ENCODE measurements at places on chromosomes 5 and 9.
A peak's percentile ranks its signal among the peaks of the same experiment; 100 is the strongest.

GRCh38 chr9:131554087-131554842 lies 8.9 kb downstream of the PRRT1B start:
- no peak for DNase-seq

DNA sequence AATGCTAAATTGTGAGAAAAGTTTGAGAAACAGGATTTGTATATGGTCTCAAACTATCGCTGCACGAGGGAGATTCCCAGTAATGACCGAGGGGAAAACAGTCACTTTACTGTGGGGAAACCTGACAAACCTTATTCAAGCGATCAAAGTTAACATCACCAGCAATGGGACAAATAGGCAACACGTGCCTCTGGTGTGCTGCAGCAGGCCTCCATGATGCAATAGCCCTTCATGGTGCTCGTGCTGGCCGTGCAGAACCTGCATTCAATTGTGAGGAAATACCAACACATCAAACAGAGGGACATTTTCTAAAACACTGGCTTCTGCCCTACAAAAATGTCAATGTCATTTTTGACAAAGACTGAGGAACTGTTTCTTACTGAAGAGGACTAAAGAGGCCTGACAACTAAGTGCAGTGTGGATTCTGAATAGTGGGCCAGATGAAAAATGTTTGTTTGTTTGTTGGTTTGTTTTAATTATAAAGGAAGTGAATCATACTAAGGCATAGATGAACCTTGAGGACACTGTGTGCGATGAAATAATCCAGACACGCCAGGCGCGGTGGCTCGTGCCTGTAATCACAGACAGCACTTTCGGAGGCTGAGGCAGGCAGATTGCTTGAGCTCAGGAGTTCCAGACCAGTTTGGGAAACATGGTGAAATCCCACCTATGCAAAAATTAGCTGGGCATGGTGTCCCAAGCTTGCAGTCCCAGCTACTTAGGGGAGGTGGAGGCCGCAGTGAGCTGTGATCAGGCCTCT lies 17.6 kb upstream of the MARCHF6 start:
- DNase-seq = no peak

DNA sequence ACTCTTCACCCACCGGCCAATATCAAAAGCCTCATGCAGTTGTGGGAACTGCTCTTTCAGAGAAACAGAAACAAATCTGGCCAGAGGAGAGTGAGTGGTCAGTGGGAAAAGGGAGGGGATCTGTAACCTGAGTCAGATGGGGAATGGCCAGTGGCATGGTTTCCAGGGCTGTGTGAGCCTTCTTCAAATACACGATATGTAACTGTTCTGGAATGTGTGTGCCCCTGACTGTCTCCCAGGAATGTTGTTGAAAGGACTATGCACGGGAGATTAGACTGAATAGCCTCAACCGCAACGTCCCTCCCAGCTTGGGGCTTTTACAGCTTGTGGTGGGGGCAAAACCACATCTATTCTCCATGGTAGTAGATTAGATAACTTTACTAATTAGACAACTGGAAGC lies 60.8 kb downstream of the SH3TC2 start:
- no peak for DNase-seq

GRCh38 chr5:153711755-153712154 lies 221.3 kb downstream of the GRIA1 start:
- no peak for DNase-seq

- DNase-seq = peak; percentile 43
These were observed 11.4 kb upstream of the ASS1 start for GRCh38 chr9:130433168-130433946.

All from activated CD4-positive, alpha-beta memory T cell treated with anti-CD3 and anti-CD28 coated beads for 36 hours (primary cell).